ENCODE measurements at places on chromosomes 3 and 15. TPM values are rescaled to one million over a fixed set of nuclear protein-coding genes. Genes with fewer than 3 reads are reported as not detected.

DNA sequence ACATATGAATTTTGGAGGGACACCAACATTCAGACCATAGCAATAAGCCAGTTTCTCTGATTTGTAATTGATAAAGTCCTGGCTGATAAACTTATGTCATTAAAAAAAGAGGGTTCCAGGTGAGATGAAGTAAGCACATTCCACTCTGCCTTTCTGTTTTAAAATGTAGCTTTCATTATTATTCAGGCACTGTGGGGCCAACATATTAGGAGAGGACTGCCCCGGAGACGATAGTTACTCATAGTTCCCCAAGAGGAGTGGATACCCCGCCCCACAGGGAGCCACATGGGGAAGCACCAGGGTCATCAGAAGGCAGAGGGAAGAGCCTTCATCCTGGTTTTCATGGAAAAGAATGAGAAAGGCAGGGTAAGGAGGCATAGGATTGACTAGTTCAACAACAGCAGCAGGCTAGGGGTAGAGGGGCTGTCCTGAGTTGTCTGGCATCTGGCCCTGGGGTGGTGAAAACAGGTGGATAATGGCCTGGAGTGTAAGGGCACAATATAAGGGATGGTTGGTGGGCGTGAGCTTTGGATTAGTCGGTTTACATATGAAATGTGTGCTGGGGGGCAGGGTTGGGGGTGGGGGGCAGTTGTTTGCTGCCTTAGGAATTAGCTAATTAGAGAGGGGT lies 78.7 kb upstream of the PROK2 start:
- no peak for DNase-seq

DNA sequence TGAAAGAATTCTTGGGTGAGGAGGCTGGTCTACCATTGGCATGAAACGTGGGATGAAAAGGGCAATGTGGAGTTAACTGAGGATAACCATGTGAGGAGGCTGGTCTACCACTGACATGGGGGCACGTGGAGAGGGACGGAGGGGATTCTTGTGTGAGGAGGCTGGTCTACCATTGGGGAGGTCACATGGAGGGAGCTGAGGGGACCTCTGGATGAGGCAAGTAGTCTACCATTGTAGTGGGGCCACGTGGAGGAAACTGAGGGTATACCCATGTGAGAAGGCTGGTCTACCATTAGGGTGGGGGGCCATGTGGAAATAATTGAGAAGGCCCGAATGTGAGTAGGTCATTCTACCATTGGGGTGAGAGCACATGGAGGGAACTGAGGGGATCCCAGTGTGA lies 154.1 kb downstream of the FBLN2 start:
- no peak for DNase-seq

DNA sequence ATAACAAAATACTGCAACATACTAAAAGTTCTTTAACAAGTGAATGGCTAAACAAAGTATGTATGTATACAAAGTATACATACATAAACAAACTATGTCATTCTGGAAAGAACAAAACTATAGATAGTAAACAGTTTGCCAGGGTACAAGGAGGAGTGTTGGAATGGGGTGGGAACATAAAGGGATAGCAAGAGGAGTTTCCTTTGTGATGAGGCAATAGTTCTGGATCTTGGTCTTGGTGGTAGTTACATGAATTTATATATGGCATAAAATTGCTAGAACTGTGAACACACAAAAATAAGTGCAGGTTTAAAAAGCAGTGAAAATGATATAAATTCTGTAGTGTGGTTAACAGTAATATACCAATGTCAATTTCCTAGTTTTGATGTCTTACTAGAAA lies 22.0 kb downstream of the ZNF148 start:
- no peak for DNase-seq

DNA sequence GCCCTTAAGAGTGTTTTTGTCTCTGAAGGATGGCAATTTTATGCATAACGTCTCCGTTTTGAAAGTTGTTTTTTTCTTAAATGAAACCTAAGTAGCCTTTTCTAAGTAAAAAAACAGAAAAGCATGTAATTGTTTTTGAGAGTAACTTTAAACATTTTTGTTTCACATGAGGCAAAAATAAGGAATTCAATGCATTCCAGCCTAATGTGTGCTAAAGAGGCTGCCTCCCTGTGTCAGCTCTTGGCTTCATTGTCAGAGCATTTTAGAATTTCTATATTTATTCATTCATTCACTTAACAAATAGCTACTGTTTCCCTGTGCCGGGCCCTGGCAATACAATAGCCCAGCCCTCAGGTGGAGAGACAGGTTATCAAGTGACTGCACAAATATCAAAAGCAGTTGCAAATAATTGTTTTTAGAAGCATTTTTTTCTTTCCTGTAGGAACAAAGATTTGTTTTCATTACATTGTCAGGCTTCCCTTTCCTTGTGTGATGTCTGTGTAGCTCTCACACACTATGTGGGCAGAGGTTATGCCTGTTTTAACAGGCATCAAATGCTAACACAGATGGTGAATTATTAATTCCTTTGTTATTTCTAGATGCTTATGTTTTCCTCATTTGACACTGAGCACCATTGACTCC lies 81.9 kb downstream of the CCK start:
- no peak for DNase-seq

- DNase-seq: no peak
These were observed 230.9 kb upstream of the EIF1B start for GRCh38 chr3:40078590-40078989.

- no peak for DNase-seq
These were observed 38.0 kb downstream of the CCR3 start for GRCh38 chr3:46280105-46280797.

DNA sequence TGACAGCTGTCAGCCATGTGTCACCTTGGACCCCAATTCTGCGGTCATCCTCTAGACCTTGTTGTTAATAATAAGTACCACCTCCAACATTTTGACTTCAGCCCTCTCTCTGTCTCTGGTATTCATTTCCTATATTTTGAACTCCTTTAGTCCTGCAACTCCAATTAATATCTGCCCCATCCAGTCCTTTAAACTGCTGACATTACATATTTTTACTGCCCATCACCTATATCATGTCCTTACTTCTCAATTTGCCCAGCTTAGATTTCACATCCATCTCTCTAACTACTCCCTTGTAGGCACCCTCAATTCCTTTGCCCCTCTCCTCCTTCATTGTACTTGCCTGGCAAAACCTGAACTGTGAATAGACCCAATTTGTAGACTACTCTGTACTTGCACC lies 73.5 kb downstream of the SCN10A start:
- no peak for DNase-seq

DNA sequence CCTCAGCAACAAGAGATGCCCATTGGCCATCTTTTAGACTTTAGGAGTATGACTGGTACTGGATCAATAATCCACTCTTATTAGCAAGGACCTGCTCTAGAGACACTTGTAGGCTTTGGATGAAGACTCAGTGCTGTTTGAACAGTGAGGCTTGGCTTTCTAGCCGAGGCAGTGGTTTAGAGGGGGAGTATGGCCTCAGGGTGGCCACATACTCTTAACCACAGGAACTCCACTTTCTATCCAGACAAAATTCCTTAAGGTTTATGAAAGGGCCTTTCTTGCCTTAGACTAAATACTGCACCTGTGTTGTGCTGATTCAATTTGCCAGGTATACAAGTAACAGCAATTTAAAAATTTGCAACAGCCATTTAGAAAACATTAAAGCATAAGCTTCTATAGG lies 1046.3 kb downstream of the DIPK2A start:
- no peak for DNase-seq

GRCh38 chr3:140499114-140499757 lies 178.6 kb upstream of the TRIM42 start:
- peak; percentile 4 for DNase-seq

- DNase-seq: peak; percentile 24
These were observed 210.0 kb downstream of the NFKBIZ start for GRCh38 chr3:102059145-102059943.

DNA sequence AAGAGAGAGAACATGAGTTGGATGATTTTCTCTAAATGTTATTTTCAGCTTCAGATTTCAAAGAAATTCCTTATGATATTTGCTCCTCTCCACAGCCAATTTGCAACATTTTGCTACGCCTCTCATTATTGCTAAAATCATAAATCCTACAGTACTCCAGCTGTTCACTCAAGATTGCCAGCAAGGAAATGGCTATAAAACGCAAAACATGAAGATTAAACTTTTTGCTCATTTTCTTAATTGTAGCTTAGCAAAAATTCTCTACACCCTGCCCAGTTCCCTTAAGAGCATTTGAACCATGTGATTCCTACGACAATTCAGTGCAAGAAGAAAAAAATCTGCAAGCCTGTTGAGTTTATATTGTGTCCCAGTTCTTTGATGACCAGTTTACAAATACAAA lies 6.8 kb downstream of the CHRNA3 start:
- no peak for DNase-seq

- no peak for DNase-seq
These were observed 26.4 kb upstream of the ZNF774 start for GRCh38 chr15:90325726-90326125.

DNA sequence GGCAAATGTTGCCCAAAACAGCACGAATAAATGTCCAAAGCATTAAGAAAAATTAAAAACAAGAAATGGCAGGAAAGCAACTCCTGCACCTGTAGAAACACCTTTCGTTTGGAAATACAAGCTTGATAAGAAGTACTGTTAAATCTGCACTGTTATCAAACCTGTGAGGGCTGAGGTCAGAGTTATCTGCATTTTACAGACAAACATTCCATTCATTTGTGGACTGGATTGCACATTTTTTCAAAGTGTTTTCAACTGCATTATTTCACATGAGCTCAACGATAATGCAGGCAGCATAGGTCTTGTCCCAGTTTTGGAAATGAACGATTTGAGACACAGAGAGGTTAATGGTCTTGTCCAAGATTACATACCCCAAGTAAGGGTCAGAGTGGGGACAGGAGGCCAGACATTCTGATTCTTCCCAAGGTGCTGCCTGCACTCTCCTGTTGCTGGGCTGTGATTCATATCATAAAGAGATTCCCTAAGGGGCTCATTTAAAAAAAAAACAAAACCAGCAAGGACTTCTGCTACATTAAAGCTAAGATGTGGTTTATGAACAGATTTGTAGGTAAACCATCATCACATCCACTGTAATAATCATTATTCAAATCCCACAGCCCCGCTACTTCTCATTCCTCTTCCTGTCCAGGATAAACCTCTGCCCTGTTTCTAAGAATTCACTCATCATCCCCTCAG lies 13.0 kb downstream of the GUCA1C start:
- DNase-seq: no peak

DNA sequence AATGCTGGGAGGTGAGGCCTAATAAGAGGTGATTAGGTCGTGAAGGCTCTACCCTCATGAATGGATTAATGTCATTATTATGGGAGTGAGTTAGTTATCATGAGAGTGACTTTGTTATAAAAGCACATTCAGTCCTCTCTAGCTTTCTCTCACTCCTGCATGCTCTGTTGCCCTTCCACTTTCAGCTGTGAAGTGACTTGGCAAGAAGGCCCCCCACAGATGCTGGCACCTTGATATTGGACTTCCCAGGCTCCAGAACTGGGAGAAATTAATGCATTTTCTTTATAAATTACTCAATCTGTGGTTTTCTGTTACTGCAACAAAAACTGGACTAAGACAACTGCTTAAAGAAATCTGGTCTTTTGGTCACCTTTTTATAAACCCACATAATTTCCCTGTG lies 144.3 kb downstream of the FBN1 start:
- DNase-seq: no peak

DNA sequence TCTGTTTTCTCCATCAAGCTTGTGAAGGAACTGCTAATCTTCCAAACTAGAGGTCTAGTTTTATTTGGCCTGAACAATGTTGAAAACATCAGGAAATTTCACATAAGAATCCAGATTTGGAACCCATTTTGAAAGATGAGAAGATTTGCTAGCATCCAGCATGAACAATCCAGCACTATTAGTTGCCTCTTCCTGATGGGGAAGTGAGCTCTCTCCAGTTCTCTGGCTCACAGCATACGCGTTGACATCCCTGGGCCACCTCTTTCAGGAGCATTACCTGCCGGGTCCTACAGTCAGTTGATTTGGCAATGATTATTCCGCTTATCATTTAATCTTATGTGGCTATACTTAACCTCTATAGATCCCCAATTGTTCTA lies 10.9 kb downstream of the GPR87 start:
- no peak for DNase-seq

DNA sequence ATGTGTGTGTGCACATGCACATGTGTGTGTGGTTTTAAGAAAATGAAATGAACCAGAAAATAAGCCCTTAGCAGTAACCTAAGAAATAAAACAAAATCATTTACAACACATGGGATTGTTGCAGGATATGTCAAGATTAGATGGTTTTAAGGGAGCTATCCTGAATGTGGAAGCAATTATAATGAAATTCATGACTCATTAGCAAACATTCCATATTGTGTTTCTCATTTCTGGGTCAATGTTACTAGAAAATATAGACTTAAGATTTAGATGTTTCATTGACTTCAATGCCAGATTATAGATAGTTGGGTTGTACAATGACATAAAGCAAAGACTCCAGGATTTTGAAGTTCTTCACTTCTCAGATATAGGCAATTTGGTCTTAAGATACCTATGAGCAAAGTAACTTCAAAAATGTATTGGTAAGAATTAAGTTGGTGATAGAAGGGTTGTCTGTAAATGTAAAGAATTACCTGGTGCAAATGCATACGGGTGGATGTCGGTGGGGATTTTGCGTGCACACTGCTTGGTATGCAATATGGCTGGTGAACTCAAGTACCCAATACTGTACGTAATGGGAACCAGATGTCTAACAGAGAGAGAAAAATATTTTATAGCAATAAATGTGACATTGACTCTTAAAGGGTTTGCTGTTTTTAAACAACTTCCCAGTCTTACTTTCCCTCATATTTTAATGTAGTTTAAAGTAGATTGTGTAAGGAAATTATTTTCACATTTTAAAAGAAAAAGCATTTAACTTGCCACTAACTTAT lies 53.9 kb upstream of the NR2F2 start:
- no peak for DNase-seq

- no peak for DNase-seq
These were observed at the start of gene ESYT3 for GRCh38 chr3:138434276-138434874. TSS of gene ESYT3 (plus strand) at chr3:138434616. CDS start at chr3:138434799, 183 bp downstream.

- no peak for DNase-seq
These were observed 265.4 kb downstream of the VPS13C start for GRCh38 chr15:61794881-61795280.

- DNase-seq: no peak
These were observed 169.6 kb downstream of the CFAP20DC start for GRCh38 chr3:58880182-58880581.

GRCh38 chr3:99485286-99485685 lies 153.1 kb upstream of the COL8A1 start:
- DNase-seq: no peak

TRIM71 gene
- total RNA-seq: not detected

TP63 gene
- total RNA-seq: 1.1 TPM

MNS1 gene
- total RNA-seq: 2.8 TPM

FBXO45 gene
- 15.6 TPM for total RNA-seq

UPK1B gene
- not detected for total RNA-seq

CEP152 gene
- 44.9 TPM for total RNA-seq

UTS2B gene
- total RNA-seq: 0.65 TPM

NR1I2 gene
- not detected for total RNA-seq

PRSS50 gene
- total RNA-seq: not detected
